ENCODE measurements at places on chromosomes 1 and 21.
A peak's percentile ranks its signal among the peaks of the same experiment; 100 is the strongest.

DNA sequence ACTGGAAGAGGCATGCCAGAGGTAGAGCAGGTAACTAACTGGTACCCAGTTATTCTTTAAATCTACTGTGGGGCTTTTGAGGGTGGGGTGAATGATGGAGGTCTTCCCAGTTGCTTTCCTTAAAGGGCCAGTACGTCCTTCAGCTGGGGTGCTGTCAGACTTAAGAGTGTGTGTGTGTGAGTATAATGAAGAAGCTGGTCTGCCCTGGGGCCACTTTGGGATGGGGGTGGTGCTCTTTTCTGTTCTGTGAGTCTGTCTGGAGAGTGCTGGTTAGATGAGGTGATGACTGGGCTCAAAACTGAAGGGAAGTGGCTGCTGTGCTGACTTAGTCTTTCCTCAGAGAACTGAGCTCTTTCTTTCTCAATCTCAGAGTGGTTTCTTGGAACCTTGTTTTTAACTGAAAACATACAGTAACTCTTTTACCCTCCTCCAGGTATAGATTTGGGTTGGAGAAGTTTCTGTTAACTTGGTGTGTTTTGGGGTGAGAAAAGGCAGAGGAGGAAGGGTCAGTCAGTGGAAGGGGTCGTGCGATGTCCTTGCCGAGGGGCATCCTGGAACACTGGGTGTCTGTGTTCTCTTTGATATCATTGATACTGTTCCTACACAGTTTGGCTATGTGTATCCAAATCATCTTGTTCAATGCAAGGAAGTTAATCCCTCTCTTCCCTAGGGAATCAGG lies 746 bp downstream of the MACF1 start:
- peak; percentile 30 for DNase-seq

DNA sequence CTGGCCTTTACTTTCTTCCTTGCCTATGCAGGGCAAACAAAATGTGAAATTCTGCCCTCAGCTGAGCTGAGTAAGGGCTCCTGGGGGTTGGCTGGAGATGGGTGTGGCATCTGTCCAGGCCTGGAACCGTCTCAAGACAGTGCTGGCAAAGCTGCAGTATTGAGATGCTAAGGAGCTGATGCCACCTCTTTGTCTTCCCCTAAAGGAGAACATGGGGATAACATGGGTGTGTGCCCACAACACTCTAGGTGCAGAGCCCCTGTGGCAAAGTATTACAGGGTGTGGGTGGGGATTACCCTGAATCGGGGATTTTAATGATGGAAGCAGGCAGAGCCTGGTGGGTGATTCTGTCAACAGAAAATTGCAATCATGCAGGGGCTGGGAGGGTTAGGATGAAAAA lies 2.5 kb upstream of the ST3GAL3 start:
- DNase-seq, result no peak

DNA sequence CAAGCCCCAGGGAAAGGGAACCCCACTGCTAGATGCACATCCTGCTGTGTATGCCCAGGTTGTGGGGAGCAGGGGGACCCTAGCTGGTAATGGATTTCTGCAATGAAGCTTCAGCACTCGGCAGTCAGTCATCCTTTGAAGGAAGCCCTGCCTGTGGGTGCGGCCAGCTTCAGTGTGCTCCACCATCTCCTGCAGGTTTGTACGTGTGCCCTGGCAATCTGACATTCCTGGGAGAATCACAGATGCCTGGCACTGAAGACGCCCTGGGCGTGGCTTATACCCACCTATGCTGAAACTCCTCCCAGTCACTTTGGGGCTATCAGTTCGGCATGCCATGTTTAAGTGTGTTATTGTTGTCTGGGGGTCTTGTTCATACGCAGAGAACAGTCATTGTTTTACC lies 6.8 kb downstream of the SPRR5 start:
- DNase-seq, result no peak

DNA sequence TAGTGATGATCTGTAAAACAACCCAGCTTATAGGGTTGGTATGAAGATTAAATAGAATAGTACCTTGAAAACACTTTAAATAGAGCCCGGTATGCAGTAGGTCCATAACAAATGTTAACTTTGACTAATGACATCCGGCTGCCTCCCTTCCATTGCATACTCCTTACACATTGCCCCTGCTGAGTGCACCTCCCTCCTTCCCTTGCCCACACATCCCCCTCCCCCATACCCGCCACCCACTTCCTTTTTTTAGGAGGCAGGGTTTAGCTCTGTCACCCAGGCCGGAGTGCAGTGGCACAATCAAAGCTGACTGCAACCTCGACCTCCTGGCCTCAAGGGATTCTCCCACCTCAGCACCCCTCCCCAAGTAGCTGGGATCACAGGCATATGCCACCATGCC lies 24.4 kb upstream of the ZC3H12A start:
- no peak for DNase-seq

- DNase-seq, result no peak
Measured at GRCh38 chr1:112033439-112034120, 44.1 kb upstream of the KCND3 start.

GRCh38 chr1:34597877-34598514 lies 156.9 kb upstream of the GJB5 start:
- peak; percentile 3 for DNase-seq

GRCh38 chr1:24070821-24071393 lies 41.0 kb downstream of the MYOM3 start:
- DNase-seq, result peak; percentile 59

- no peak for DNase-seq
Measured at GRCh38 chr1:186984959-186985358, 156.2 kb downstream of the PLA2G4A start.

DNA sequence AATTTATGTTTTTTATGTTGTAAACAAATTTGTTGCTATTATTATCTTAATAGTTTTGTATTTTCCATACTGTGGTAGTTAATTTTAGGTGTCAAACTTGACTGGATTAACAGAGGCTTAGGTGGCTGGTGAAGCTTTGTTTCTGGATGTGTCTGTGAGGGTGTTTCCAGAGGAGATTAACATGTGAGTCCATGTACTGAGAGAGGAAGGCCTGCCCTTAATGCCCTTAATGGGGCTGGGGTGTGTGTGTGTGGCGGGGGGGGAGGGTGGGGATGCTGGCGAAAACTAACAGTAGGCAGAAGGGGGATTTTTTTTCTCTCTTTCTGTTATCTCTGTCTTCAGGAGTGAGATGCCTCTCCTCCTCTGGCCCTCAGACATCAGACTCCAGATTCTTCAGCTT lies 1.9 kb downstream of the OR14A16 start:
- no peak for DNase-seq

DNA sequence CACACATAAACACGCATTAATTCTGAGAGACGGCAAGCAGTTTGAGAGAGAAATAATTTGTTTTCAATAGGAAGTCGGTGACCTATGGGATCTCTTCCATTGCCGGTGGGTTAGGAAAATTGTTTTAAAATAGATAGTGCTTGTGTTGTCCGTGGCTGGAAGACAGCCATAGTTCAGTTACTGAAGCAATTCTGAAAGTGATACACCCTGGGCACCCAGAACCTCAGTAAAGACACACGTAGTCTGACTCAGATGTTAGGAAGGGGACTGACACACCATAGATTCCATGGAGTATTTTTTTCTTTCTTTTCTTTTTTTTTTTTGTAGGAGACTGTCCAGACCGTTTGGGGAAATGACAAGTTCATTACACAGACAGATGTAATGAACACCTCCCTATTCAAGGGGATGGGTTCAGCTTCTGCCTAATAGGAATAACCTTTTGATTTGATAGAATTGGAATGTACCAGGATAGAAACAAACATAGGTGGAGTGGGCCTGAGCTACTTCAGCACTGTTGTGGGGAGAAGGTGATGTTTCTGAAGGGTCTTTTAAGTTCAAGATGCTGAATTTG lies 1.6 kb downstream of the C1orf21 start:
- peak; percentile 28 for DNase-seq

GRCh38 chr1:41880950-41881885 lies 37.5 kb downstream of the HIVEP3 start:
- DNase-seq, result no peak

DNA sequence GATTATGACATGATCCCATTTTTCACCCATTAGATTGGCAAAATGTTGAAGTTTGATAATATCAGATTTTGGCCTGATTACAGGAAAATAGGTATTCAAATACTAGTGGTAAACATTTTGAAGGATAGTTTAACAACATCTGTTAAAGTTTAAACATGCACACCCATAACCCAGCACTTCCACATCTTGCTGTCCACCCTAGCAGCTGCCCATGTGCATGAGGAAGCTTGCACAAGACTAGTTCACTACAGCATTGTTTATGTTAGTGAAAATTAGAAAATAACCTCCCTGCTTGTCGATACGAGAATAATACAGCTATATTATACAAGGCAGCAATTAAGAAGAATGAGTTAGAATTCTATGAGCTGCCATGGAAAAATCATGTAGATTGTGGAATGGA lies 127.6 kb downstream of the C1orf21 start:
- no peak for DNase-seq

- peak; percentile 84 for DNase-seq
Measured at GRCh38 chr1:28248273-28249012, 10.9 kb upstream of the SESN2 start.

DNA sequence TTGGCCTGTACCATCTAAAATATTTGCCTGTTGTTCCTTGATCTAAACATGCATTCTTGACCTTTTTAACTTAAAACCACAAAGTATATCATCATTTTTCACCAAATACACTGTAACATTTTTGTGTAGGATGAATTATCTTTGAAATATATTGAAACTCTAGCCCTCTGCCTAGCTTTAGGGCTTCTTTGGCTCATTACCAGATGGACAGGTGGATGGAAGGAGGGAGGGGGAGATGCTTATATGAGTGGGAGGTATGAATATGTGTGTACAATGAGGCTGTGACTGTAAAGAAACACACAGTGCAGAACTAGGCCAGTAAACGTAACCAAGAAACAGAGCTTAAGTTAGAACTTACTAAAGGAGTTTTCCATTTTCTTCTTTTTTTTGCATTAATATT lies 118.5 kb downstream of the ESRRG start:
- DNase-seq, result no peak

GRCh38 chr1:32127409-32128198 lies 19.7 kb downstream of the KPNA6 start:
- DNase-seq, result no peak
